ENCODE measurements at places on chromosomes 3 and 15.

GRCh38 chr15:70475921-70476320 lies 287.4 kb downstream of the UACA start:
- no peak for DNase-seq

GRCh38 chr3:29353807-29354206 lies 72.9 kb downstream of the RBMS3 start:
- no peak for DNase-seq

GRCh38 chr15:92109191-92109873 lies 255.8 kb downstream of the SLCO3A1 start:
- no peak for DNase-seq

DNA sequence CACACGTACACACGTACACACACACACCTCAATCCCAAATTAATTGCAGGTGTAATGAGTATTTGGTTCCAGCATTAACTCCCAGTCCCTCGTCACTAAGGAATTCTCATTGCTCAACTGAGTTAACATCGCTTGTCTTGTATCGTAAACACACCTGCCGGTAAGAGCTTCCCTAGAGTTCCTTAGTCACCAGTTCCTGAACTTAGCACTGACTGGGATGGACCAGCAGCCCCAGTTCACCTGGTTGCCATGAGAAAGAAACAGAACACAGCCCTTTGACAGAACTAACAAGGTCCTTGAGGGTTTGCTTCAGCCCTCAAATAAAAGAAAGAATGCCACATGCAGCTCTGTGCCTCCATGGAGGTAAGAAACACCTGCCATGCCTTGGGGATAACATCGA lies 66.3 kb upstream of the SLCO3A1 start:
- DNase-seq: no peak

DNA sequence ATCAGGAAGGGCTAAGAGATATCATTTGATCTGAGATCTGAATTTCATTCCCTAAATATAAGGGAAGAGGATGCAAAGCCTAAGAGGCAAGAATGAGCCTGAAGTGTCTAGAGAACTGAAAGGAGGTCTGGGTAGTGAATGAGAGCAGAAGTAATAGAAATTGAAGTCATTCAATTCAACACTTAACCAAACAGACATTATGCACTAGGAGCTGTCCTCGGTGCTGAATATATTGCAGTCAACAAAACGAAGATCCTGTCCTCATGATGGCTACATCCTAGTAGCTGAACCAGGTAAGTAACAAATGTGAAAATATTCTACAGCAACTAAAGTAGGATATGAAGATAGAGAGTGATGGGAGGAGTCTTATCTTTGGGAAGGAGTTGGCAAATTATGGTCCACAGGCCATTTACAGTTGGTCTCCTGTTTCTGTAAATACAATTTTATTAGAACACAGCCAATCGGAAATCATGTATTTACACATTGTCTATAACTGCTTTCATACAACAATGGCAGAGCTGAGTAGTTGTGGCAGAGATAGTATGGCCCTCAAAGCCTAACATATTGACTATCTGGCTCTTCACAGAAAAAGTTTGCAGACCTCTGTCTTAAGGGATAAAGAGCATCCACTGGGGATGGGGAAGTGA lies 192.9 kb upstream of the CADPS start:
- DNase-seq: no peak

- no peak for DNase-seq
Observed at GRCh38 chr15:60972301-60972700, 256.8 kb downstream of the RORA start.

Data from stimulated activated CD4-positive, alpha-beta T cell treated with anti-CD3 and anti-CD28 coated beads, Interleukin-1b, Interleukin-23, amount 100 ng/mL, for 24 hours (primary cell).